Activated effector memory CD4-positive, alpha-beta T cell treated with Interleukin-2 at 50 U/mL for 16 hours (primary cell): ENCODE measurements at places on chromosomes 2 and 18.
A peak's percentile ranks its signal among the peaks of the same experiment; 100 is the strongest.

GRCh38 chr2:38465789-38466127, 88.7 kb upstream of the ATL2 start:
- no peak for DNase-seq

DNA sequence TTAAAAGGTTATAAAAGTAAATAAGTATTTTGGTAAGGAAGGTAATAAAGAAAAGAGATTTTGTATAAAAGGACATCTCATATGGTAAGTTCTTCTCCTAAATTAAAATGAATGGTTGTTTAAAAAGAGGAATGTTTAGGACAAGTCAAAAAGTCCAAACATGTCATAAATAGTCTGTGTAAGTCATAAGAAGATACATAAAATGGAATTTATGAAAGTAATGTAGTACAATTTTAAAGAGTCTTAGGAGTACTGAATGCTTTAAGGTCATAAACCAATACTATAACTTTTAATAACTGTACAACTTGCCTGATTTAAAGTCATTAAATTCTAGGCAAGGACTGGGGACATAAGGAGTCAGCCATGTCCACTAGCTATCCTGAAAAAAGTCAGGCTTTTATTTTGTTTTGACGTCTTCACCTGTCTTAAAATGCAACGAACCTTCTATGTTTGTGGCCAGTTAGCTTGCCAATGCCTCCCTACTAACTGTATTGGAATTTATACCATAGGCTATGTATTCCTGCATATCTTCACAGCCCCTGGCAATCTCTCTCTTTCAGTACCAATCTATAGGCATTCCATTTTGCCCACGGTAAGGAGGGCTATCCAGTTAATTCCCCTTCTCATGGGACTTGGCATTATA, 312.3 kb upstream of the LRRTM4 start:
- no peak for DNase-seq

DNA sequence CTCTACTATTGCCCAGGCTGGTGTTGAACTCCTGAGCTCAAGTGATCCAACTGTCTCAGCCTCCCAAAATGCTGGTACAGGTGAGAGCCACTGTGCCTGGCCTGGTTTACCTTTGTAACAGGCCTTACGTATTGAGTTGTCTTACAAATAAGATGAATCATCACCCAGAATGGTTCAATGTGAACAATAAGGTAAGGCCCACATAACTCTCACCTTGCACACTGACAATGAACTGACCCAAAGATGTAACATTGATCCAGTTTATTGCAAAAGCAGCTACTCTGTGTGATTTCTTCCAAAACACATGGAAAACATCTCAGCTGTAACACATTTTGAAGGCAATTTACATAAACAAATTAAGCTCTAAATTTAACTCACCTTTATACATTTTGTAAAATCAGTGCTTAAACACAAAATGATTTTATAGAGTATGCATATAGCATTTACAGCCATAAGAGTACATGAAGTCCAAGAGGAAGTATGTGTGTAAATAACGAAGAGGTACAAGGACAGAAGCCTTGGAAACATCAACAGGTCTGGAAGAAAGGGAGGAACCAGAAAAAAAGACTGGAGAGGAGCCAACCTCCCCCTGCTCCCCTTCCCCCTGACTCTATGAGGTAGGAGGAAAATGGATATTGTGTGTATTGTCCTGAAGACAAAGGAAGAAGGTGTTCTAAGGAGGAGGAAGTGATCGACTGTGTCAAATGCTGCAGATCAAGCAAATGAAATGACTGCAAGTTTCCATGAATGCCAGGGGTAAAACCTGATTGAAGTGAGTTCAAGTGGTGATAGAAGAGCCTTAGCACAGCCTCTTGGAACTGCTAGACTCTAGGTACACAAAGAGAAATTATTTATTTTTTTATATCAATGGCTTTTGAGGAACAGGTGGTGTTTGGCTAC, 5.6 kb upstream of the WDFY1 start:
- no peak for DNase-seq

DNA sequence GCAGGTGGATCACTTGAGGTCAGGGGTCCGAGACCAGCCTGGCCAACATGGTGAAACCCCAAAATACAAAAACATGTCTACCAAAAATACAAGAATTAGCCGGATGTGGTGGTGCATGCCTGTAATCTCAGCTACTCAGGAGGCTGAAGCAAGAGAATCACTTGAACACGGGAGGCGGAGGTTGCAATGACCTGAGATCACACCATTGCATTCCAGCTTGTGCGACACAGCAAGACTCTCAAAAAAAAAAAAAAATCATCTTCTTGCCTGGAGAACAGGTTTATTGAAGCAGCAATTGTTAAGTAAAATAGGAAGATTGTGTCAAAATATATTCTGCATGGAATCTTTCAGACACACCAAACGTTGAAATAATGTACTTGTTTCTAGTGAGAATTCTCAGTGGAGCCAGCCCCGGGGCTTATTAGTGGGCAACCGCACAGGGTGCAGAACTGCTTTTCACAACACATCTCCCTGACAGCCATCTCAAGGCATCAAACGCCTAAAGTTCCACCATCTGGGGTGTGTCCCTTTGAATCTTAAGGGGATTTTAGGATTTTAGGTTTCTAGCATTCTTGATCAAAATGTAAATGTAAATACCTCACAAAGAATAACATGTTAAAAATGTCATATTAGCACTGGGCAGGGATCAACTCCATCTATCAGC, 28.6 kb upstream of the PPP4R1 start:
- no peak for DNase-seq

- no peak for DNase-seq
These were observed 43.0 kb downstream of the NGEF start for GRCh38 chr2:232970051-232970450.

- no peak for DNase-seq
These were observed 3.8 kb downstream of the ACTG2 start for GRCh38 chr2:73896362-73897239.

GRCh38 chr2:138823666-138824065, 43.5 kb upstream of the NXPH2 start:
- no peak for DNase-seq

GRCh38 chr2:79984476-79984875, 320.1 kb downstream of the LRRTM1 start:
- no peak for DNase-seq

GRCh38 chr2:19109518-19109917, 248.9 kb downstream of the OSR1 start:
- DNase-seq: no peak

- DNase-seq: no peak
These were observed 101.6 kb upstream of the ITPRID2 start for GRCh38 chr2:181789827-181790448.

- no peak for DNase-seq
These were observed 660 bp upstream of the MBP start for GRCh38 chr18:77133051-77133834.

- no peak for DNase-seq
These were observed 858.5 kb upstream of the PIK3C3 start for GRCh38 chr18:41096504-41096903.

GRCh38 chr2:25306777-25307368, 34.9 kb downstream of the DNMT3A start:
- no peak for DNase-seq

DNA sequence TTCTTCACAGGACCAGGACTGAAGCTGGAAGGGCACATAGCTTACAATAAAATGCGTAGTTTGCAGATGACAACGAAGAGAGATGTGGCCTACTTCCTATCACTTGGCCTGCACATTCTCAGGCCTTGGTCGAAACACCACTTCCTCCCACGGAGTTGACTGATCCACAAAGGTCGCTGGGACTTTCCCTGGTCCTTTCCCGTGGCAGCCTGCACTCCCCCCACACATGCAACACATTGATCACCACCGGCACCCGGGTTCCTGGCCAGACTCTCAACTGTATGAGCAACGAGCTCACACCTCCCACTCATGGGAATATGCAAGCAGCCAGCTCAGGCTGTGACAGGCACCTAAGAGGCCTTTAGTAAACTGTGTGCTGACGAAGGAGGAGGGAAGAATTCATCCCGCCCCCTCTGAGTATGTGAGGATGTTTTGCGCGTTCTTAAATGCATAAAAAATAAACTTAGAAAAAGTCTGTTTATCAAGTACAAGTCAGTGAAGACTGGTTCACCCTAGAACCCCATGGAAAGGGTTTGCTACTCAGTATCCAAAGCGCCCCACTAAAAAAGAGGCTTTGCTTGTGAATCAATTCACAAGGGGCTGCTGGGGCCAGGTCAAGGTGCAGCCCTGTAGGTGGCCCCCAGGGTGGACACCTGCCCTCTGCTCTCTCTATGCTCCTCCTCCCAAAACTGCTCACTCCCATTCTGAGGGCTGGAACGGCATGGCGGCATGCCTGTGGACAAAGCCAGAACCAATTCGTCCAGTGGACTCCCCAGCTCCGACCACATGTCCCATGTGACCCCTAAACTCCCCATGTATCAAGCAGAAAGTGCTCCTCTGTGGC, 154.3 kb downstream of the EIPR1 start:
- peak; percentile 47 for DNase-seq

DNA sequence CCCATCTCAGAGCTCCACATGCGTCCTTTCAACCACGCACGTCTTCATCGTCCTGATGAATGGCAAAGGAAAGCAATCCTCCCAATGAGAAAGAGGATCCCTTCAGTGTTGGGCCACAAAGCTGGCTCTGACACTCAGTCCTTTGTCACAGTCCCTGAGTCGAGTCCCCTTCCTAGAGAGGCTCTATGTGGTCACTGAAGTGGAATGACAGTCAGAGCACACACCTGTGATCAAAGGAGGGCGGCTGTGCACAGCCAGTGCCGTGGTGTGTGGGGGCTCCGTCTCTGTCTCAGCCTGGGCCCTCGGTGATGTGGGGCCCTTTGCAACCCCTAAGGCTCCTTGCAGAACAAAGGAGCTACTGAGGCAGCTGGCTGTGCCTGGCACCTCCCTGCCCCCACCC, 157.3 kb upstream of the APCDD1 start:
- DNase-seq: no peak

- DNase-seq: no peak
These were observed 132.3 kb downstream of the FOXI3 start for GRCh38 chr2:88320076-88320773.

GRCh38 chr18:63890950-63891304, 3.4 kb downstream of the SERPINB2 start:
- DNase-seq: no peak

DNA sequence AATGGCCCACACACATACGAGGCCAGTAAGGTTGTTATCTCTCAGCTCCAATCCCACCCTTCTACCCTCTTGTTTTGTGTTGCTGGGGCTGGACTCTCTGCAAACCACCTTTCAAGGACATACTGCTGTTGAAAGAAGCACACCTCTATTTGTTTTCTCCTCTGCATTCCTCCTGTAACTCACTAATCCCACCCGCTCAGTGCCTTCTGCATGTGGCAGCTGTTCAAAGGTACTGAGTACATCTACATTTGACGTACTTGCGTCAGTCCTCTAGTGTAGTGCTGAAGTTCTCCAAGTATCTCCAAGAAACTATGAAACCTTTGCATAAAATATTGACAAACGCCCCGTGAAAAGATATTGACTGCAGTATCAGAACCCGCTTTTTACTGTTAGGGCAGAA, 310.6 kb downstream of the AFF3 start:
- no peak for DNase-seq

DNA sequence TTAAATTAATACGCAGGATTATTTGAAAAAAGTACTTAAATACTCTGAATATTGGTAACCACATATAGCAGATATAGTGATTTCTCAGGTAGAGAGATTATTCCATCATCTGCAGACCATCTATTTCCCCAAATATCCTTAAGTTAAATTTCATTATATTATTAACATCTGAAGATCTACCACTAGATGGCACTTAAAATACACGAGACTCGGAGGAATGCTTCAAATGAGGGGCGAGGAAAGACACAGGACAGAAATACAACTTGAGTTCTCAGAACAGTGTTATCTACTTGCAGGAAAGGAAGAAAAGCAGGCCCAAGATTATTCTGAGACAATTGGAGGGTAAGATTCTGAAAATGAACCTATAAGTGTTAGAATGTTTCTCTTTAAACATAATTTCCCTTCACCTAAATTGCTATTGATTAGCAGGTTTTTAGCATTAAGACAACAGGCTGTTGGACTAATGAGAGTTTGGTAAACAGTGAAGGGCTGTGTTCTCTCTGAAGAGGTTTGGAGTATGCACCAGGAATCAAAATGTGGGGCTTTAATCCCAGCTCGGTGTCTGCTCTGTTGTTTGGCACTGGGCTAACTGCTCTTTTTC, 76.9 kb upstream of the GCFC2 start:
- DNase-seq: no peak

DNA sequence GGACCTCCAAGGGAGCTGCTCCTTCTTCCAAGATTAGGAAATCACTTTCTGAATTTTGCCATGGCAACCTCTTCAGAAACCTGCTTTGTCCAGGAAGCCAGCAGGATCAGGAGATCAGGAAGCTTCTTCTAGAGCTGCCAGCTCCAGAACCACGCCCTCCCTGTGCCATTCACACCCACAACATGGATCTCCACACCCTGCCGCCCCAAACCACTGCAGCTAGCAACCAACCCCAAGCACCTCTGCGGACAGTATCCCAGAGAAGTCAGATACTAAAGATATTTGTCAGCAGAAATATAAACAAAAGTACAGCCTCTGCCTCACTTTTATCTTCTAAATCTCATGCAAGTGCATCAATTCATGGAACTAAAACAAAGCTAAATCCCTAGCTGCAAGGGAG, 106.4 kb downstream of the VIT start:
- no peak for DNase-seq

GRCh38 chr2:11863103-11863502, 116.7 kb downstream of the LPIN1 start:
- no peak for DNase-seq

DNA sequence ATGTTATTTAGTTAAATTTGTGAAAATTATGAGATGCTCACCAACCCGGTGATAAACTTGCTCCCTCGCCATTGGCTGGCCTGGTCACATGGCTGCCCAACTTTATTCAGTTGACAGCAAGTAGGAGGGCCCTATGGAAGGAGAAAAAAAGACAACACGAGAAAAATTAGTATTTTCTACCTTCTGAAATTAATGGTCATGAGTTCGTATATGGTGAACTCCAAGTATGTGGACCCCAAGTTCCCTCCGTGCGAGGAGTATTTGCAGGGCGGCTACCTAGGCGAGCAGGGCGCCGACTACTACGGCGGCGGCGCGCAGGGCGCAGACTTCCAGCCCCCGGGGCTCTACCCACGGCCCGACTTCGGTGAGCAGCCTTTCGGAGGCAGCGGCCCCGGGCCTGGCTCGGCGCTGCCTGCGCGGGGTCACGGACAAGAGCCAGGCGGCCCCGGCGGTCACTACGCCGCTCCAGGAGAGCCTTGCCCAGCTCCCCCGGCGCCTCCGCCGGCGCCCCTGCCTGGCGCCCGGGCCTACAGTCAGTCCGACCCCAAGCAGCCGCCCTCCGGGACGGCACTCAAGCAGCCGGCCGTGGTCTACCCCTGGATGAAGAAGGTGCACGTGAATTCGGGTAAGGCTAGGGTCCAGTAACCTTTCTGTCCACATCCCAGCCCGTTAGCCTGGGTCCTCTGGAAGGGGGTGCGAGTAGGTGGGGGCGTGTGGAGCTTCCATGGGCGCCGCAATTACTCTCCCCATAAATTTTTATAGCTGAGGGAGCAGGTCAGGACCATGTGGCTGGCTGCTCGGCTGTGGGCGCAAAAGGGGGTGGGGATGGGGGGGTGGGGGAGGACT, at the start of gene HOXD4:
Gene HOXD4 (plus strand): TSS at position 109 of the 846 bp plus-strand sequence. CDS start 84 bp downstream, at position 193.
- no peak for DNase-seq
